Nephron progenitor cell (in vitro differentiated cells): ENCODE measurements at places on chromosomes 1 and 21.

DNA sequence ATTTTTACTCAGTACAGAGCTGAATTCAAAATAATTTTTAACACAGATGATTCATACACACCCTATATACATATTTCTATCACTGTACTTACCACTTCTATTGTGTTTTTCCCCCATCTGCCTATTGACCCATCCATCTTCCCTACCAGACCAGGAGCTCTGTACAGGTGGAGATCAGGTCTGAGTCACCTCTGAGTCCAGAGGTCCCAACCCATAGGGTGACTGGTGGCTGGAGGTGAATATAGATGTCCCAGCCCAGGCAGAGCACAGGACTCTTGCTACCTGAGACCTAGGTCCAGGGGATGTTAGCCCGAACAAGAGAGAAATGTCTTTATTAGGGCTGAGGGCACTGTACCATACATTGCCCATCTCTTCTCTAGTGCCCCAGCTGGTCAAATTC lies 54.8 kb downstream of the DMAP1 start:
- DNase-seq, result no peak

GRCh38 chr1:174659823-174660222 lies 212.1 kb downstream of the GPR52 start:
- no peak for DNase-seq

DNA sequence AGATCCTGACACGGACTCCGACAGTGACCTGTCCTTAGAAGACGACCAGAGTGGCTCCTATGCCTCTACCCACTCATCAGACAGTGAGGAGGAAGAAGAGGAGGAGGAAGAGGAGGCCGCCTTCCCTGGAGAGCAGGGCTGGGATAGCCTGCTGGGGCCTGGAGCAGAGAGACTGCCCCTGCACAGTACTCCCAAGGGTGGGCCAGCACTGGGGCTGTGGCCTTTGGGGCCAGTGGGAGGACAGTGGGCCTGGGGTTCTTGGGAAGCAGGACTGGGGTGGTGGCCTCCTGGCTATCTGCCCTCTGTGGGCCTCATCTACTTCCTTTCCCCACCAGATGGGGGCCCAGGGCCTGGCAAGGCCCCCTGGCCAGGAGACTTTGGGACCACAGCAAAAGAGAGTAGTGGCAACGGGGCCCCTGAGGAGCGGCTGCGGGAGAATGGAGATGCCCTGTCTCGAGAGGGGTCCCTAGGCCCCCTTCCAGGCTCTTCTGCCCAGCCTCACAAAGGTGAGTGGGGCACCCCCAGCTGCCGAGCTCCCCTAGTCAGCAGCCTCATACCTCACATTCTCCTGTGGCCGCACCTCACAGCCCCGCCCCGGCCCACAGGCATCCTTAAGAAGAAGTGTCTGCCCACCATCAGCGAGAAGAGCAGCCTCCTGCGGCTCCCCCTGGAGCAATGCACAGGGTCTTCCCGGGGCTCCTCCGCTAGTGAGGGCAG lies 10.0 kb downstream of the PSRC1 start:
- no peak for DNase-seq

GRCh38 chr1:37472281-37472680 lies 2.1 kb upstream of the ZC3H12A start:
- DNase-seq, result no peak

- DNase-seq, result no peak
These were observed 25.8 kb upstream of the LRRN2 start for GRCh38 chr1:204711103-204711946.

GRCh38 chr1:198318085-198318484 lies 161.3 kb downstream of the NEK7 start:
- no peak for DNase-seq
